ENCODE measurements at places on chromosomes 7 and 10. TPM values are rescaled to one million over a fixed set of nuclear protein-coding genes. Genes with fewer than 3 reads are reported as not detected.

Gene DHX32
- 40.3 TPM for total RNA-seq

Gene EPHB6
- total RNA-seq = 0.43 TPM

Gene AKR1B15
- not detected for total RNA-seq

Gene GIMAP2
- 2.6 TPM for total RNA-seq

Gene PDE1C
- 4.7 TPM for total RNA-seq

Gene TRIM50
- total RNA-seq = not detected

Gene LSM5
- total RNA-seq = 27.1 TPM

Measured in fibroblast of villous mesenchyme (primary cell).